ENCODE measurements at places on chromosomes 1 and 21.

DNA sequence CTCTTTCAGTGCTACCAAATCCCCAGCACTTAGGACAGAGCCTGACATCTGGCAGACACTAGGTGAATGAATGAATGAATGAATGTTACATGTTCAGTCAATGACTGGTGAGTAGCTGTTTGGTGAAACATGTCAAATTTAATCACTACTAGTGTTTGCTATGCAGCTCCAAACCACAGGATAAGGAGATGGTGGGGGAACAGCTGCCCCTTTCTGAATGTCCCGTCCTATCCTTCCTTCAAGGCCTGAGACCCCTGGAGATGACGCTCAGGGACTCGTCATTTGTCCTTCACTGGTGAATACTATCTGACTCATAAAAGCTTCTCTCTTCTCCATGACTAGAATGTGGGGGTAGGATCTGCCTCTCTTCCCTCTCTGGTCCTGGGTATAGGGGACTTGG is 175.4 kb downstream of the HIVEP3 start:
- no peak for DNase-seq

DNA sequence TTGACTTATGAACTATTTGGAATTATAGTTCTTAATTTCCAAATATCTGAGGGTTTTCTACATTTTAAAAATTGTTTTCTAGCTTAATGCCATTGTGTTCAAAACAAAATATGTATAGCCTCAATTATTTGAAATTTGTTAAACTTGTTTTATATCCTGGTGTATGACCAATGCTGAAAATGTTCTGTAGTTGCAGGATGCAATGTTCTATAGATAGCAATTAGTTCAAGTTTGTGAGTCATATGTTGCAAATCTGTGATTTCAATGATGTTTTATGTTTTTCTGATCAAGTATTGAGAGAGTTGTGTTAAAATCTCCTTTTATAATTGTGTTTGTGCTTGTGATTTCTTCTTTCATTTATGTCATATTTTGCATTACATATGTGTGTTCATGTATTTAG is 517.5 kb downstream of the ADGRL2 start:
- no peak for DNase-seq

DNA sequence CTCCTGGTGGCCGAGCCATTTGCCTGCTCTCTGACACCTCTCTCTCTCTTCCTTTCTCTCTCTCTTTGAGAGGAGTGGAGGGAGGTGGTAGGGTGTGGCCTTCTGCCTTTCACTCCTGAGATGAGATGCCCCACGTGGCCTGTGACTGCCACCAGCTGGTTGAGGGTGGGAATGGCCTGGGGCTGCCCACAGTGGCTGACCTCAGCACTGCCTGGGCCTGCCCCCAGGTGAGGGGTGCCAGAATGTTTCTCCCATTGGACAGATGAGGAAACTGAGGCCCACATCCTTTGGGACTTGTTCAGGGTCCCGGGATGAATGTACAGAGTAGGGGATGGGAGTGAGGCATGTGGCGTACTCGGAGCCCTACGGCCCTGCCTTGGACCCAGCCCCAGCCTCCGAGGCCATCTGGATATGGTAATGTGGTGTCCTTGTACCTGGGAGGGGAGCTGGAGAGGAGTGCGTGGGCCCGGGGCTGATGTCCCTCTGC is 12.7 kb upstream of the C1orf167 start:
- DNase-seq = no peak

DNA sequence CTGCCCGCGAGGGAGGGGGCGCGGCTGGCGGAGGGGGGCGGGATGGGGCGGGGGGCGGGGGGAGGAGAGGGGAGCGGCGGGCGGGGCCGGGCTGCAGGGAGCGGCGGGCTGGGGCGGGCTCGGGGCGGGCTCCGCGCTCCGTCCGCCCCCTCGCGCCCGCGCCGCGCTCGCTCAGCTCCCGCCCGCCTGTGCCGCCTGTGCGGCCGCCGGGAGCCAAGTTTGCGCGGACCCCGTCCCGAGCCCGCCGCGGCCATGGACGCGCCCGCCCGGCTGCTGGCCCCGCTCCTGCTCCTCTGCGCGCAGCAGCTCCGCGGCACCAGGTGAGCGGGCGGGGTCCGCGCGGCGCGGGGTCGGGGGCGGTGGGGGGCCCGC is at the start of gene GABRD:
Gene GABRD, plus strand, starts transcription at position 174 of the 372 bp plus-strand sequence. Its CDS starts 79 bp downstream, at position 253.
- DNase-seq = no peak

GRCh38 chr1:151519667-151520066 is 8.5 kb downstream of the CGN start:
- DNase-seq = no peak

DNA sequence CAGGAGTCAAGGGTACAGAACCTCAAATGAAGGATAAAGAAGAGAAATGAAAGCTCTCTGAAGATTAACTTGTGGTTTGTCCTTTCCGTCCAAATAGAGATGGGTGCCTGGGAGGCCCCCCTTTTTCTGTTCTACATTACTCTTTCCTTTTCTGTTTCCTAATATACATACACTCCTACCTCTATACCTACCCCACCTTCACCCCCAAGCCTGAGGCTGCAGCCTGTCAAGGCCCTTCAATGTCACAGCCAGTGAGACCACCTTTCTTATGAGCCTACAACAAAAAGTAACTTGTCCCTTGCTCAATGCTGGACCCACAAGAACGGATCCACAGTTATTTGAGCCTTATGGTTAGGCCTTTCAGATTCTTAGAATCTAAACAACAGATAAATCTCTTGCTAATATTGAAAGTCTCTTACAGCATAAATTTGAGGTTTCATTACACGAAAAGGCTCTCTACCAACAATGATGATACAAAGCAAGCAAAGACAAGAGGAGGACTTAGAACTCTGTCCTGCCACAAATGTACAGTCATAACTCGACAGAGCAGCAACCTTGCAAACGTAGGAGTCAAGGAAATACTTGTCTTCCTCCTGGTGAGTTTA is 4.1 kb upstream of the TRAF3IP3 start:
- DNase-seq = no peak

- no peak for DNase-seq
Measured at GRCh38 chr1:218817691-218818465, 355.8 kb upstream of the LYPLAL1 start.

GRCh38 chr1:185420588-185421081 is 103.6 kb upstream of the IVNS1ABP start:
- DNase-seq = no peak

DNA sequence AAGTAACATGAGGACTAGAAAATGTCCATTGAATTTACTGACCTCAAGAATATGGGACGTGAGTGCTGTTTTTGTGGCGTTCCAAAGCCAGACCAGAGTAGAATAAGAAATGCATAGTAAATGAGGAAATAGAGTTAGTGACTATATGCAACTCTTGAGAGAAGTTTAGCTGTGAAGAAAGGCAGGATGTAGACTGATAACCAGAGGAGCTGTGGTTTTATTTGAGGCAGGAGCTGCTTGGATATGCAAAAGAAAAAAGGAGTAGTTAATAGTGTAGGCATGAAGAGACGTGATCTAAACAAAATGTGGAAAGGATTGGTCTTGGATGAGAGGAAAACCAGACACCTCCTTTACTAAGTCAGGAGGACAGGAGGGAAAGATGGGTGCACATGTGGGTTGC is 28.2 kb downstream of the DNAH14 start:
- no peak for DNase-seq

Measured in NCI-H1417 treated with DMSO at 0.1 percent for 48 hours (cell line).